Pons (tissue), 1 donor: ENCODE measurements at places on chromosomes 5 and 9.

GRCh38 chr9:91477106-91477505 is 53.5 kb upstream of the NFIL3 start:
- DNase-seq, result no peak

DNA sequence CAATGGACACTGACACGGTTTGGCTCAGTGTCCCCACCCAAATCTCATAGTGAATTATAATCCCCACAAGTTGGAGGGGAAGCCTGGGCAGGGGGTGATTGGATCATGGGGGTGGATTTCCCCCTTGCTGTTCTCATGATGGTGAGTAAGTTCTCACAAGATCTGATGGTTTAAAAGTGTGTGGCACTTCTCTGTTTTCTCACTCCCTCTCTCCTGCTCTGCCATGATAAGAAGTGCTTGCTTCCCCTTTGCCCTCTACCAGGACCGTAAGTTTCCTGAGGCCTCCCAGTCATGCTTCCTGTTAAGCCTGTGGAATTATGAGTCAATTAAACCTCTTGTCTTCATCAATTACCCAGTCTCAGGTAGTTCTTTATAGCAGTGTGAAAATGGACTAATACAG is 115.8 kb upstream of the KIF2A start:
- DNase-seq, result no peak

DNA sequence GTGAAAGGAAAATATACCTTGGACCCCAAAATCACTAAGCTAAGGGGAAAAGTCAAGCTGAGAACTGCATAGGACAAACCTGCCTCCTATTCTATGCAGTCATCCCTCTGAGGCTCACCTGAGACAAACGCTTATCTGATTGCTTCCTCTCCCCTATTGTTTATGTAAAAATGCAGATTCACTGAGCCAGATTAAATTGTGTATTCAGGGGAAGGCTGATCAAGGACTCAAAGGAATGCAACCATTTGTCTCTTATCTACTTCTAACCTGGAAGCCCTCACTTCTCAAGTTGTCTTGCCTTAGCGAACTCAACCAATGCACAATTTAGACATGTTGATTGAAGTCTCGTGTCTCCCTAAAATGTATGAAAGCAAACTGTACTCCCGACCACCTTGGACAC is 13.3 kb downstream of the SPARC start:
- no peak for DNase-seq

GRCh38 chr5:65061974-65062353 is 293.2 kb downstream of the CWC27 start:
- DNase-seq, result no peak

DNA sequence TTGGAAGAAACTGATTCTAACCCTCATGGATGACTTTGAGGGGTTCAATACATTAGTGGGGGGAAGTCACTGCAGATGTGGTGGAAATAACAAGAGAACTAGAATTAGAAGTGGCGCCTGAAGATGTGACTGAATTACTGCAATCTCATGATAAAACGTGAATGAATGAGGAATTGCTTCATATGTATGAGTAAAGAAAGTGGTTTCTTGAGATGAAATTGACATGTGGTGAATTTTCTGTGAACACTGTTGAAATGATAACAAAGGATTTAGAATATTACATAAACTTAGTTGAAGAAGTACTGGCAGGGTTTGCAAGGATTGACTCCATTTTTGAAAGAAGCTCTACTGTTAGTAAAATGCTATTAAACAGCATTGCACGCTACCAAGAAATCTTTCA is 113.0 kb downstream of the UGCG start:
- no peak for DNase-seq

GRCh38 chr9:127785023-127785932 is 556 bp upstream of the CDK9 start:
- DNase-seq, result peak; percentile 66

DNA sequence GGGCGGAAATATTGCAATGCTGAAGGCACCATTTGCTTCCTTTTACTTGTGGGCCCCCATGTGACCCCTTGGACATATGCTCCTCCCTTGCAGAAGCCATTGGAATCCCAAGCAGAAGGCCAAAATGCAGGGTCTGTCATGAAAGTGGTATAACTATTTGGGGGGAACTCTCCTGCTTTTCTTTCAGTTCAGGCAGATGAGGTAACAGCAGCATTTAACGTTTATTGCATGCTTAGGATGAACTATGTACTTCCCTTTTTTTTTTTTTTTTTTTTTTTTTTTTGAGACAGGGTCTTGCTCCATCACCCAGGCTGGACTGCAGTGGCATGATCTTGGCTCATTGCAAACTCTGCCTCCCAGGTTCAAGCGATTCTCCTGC is 7.8 kb downstream of the FOXI1 start:
- no peak for DNase-seq

GRCh38 chr5:150126921-150127265 is 28.8 kb downstream of the PDGFRB start:
- no peak for DNase-seq

DNA sequence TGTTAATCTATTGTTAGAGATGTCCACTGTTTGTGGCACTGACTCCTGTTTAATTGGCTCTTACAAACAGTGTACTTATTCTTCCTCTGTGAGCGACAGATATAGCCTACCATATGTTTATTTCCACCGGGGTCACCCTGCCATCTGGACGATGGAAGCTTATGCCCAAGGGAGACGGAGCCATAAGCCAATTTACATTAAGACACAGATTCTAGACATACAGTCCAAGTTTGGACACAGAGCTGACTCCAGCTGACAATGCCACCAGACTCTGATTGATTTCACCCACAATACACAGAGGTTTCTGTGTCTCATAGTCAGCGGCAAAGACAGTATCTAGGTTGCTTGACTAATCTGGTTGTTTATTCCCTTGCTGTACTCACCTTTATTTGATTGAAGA is 198.9 kb downstream of the ENC1 start:
- peak; percentile 31 for DNase-seq
